ENCODE measurements at places on chromosomes 11 and 22.

GRCh38 chr11:926341-926916, 759 bp downstream of the AP2A2 start:
- no peak for DNase-seq

DNA sequence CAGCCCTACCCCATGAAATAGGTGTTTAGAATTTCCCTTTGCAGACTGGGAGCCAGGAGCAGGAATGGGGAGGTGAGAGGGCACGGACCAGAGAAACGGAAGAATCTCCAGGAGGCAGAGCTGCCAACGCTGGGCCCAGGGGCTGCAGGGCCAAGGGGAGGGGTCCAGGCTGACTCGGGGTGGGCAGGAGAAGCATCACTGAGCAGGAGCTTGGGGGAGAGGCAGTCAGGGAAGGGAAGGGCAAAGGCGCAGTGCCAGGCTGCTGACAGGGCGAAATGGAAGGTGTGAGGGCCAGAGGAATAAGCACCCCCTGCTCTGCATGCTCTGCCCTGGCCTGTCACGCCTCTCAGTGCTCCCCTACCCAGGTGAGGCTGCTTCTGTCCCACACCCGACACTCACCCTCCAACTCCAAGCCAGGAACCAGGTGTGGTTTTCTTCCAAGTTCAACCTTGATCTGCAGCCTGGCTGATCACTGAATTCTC, 14.5 kb downstream of the LRRC32 start:
- DNase-seq = no peak

GRCh38 chr11:74570266-74571061, 21.9 kb upstream of the POLD3 start:
- no peak for DNase-seq

DNA sequence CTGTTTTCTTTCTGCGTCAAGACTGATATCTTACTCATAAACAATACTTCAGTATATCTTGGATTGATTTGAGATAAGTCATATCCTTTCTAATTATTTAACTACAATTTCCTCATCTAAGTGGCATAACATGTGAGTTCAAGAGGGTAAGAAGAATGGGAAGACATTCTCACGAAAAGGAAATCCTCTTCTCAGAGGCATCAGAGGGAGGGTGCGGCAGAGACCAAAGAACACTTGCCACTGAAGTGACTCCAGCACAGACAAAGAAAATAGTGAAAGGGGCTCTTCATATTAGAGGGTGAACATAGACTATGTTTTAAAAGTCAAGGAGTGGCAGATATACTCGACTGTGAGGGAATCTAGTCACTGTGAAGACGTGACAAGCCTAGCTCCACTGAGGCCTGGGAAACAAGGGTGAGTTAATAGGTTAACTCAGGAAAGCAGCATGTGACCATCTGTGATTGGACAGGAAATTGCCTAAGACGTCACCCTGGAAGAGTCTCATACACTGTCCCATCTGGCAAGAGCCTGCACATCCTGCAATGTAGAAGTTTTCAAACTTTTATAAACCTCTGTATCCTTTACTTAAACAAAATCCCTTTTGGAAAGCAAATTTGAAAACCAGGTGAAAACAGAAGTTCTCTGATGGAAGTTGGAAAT, 1.9 kb upstream of the MMP1 start:
- DNase-seq = no peak

DNA sequence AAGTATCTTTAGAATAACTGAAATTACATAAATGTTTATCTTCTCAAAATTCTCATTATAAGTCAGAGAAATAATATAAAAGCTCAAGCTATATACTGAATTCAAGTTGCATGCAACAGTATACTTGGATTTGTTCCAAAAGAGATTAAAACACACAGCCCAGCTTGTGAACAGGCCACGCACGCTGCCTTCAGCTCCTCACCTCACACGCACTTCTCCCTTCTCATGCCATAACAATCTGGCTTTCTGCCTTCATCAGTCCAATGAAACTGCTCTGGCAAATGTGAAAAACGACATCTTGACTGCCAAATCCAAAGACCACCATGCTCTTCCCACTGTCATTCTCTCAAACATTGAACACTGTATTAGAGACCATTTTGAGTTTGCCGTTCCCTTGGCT, 22.1 kb downstream of the ATP6V1E1 start:
- DNase-seq = no peak

GRCh38 chr11:10599388-10600175, 31.1 kb upstream of the LYVE1 start:
- DNase-seq = no peak
